ENCODE measurements at places on chromosomes 13 and 19.

- no peak for DNase-seq
These were observed 8.7 kb upstream of the SERPINE3 start for GRCh38 chr13:51330791-51331190.

- no peak for DNase-seq
These were observed 3.5 kb downstream of the SPACA6 start for GRCh38 chr19:51696606-51697005.

DNA sequence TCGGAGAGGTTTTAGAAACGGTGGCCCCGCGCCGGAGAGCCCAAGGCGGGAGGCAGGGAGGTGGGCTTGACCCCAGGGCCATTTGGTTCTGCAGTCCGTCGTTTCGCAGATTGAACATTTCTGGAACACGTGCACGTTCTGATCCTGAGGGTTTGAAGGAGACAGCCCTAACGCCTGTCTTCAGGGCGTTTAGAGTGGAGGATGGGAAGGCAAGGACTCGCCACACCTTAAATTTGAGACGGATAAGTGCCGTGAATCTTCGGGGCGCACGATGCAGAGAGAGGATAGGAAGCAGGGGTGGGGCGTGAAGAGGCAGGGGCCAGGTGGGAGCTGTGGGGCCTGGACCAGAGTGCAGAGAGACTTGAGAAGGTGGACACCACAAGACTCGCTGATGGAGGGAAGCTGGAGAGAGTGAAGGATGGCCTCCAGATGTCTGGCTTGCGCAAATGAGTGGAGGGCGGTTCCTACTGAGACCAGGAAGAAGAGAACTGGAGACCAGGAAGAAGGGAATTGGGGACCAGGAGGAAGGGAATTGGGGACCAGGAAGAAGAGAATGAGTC is 804 bp upstream of the MIER2 start:
- no peak for DNase-seq

DNA sequence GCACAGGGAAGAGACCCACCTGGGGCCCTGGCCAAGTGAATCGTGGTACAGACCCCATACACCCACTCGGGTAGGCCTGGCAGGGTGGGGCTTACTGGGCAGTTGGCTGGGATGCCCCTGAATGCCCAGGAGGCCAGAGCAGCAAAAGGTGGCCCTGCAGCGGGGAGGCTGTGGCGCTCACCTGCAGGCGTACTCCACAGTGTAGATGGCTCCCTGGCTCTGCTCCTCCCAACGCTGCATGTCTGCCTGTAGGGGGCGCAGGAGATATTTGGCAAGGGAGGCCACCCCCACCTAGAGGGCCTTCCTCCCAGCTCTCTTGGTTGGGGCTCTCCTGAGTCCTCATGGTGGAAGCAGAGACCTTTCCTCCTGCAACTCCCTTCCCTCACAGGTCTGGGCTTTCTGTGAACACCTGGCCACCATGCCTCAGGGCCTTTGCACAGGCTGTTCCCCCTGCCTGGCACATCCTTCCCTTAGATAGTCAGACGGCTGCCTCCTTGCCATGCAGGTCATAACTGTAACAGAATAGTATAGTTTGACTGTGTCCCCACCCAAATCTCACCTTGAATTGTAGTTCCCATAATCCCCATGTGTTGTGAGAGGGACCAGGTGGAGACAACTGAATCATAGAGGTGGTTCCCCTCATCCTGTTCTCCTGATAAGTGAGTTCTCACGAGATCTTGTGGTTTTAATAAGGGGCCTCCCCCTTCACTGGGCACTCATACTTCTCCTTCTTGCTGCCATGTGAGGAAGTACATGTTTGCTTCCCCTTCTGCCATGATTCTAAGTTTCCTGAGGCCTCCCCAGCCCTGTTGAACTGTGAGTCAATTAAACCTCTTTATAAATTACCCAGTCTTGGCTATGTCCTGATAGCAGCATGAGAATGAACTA is 5.9 kb downstream of the BORCS8 start:
- peak; percentile 40 for DNase-seq

DNA sequence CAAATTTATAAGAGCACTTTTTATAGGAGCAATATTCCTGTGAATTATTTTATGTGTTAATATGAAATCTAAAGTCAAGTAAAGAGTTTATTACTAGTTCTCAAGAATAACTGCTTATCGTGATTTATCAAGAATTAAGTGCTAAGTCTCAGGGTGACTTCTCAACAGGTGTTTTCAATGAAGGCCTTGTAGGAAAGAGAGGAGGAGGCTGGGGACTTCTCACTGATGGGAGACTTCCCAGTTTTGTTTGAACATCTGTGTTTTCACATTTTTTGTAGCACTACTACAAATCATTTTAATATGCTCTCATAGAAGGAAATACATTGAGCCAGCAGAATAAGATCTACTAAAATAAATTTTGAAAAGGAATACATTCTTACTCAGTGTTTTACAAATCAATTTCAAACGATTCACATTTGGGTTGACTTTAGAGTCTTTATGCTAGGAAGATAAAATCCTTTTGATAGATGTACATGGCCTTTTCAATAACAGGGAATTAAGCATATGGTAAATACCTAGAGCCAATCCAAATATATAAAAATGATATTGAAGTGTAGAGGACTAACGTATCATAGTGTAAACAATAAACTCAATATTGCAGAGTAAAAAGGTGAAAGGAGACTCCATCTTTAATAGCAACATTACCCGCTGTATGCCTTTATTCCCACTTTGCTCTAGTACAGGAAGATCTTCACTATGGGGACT is 6.8 kb downstream of the PCDH17 start:
- no peak for DNase-seq

DNA sequence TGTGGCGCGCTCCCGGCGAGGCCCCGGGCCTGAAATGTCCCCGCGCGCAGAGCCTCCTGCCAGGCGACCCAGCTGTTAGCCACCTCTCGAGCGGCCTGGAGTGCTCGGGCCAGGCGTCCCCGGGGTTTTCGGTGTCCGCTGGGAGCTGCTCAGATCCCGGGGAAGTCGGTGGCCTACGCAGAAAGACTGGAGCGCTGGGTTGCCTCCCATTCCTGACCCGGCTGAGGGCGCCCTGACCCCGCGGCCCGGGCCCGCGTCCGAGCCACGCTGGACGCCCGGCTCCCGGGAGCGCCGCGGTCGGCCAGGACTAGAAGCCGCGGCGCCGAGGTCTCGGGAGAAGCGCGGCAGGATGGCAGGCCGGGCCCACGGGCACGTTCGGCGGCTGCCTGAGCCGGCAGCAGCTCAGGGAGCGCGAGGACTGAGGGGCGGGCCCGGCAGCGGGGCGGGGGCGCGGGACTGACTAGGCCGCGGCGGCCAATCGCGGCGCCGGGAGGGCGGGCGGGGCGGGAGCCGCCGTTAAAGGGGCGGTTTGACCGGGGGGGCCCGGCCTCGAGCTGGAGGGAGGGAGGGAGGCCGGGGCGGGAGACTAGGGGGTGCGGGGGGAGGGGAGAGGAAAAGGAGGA is 1.3 kb upstream of the ZIC2 start:
- peak; percentile 39 for DNase-seq

- no peak for DNase-seq
These were observed 51.9 kb upstream of the C1QTNF9B start for GRCh38 chr13:23949200-23949599.

DNA sequence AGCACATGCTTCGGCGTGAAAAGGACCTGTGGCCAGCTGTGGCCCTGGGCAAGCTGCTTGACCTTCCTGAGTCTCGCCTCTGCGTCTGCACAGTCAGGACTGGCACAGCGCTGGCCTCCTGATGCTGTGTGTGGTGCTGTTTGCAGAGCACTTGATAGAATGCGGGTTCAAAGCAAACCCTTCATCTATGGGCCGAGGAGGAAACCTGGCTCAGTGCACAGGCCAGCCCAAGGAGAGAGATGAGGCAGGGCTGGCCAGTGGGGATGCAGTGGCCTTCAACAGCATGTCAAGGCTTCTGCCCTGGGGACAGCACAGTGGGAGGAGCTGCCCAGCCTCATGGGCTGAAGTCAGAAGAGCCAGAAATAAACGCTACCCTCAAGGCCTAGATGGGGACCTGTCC is 21.3 kb upstream of the VSTM2B start:
- DNase-seq = no peak

DNA sequence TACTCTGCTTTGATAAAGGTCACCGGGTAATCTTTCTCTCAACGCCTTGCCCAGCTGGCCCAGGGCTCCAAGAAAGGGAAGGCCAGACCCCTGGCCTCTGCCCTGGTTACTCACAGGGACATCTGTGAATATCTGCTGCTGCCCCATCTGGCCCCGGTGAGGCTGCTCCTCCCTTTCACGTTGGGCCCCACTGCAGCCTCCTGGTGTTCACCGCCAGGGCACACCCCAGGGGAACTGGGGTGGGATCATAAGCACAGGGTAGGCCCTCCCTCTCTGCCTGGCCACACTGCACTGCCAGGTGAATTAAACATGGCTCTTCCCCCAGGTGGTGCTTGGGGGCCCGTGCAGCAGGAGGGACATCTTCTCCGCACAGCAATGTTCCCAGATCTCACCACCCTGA is 12.7 kb downstream of the LAIR1 start:
- DNase-seq = no peak

- DNase-seq = no peak
These were observed 11.5 kb upstream of the ACOD1 start for GRCh38 chr13:76936763-76937162.

GRCh38 chr19:18899624-18900560 is 3.9 kb upstream of the CERS1 start:
- DNase-seq = no peak

GRCh38 chr13:96454466-96454865 is 364.6 kb downstream of the HS6ST3 start:
- no peak for DNase-seq

DNA sequence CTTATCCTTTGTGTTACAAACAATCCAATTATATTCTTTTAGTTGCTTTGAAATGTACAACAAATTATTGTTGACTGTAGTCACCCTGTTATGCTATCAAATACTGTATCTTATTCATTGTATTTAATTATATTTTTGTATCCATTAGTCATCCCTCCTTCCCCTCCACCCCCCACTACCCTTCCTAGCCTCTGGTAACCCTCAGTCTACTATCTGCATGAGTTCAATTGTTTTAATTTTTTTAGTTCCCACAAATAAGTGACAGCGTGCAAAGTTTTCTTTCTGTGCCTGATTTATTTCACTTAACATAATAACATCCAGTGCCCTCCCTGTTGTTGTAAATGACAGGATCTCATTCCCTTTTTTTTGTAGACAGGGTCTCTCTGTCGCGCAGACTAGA is 4.5 kb downstream of the SAE1 start:
- DNase-seq = no peak

GRCh38 chr19:5154129-5154798 is 185.4 kb downstream of the KDM4B start:
- no peak for DNase-seq

DNA sequence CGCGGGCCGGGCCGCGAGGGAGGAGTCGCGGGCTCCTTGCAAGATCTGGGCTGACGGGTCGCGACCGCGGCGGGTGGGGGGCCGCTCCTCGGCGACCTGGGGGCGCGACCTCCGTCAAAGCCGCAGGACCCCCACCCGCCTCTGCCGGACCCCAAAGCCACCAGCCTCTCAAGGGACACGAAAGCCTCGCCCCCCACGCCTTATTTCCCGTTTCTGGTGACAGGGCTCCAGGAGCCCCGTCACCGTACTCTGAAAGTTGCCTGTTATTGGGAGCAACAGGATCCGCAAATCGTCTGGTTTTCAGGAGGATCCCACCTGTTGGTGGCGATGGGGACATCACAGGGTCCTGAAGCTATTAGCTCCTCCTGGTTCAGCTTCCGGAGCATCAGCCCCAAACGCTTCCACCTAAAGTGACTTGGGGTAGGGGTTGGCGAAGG is 530 bp downstream of the MAU2 start:
- no peak for DNase-seq

GRCh38 chr13:103140001-103140671 is 73.9 kb upstream of the SLC10A2 start:
- DNase-seq = no peak

DNA sequence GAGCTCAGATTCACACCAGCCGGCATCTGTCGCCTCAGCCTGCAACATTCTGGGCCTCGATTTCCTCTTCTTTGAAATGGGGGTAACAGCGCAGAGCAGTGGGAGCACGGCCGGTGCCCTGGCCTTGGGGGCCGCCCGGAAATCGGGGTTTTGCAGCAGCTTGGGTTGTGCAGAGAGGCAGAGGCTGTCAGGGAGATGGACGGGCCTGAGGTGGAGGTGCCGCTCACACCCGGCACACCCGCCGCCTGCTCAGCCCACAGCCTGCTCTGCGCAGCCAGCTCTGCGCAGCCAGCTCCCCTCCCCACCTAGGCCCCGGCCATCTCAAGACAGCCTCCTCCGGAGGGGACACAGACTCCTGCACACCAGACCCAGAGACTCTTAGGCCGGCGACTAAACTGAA is 10.6 kb downstream of the KLF2 start:
- no peak for DNase-seq

DNA sequence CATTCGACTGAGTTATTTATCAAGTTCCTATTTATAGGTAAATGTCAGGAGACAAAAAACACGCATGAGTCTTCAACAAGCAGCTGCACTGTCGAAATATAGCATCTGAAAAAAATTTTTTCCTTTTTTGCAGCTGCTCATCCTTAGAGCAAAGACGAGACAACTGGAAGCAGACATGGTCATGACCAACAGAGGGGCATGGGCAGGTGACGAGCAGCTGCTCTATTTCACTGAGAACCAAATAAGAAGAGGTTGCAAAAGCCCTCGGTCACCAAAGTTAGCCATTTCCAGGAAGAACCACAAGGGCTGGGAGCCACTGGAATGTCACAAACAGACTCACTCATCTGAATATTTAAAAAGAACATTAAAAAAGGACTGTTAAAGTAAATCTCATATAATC is 22.2 kb downstream of the SOHLH2 start:
- no peak for DNase-seq

GRCh38 chr13:38262211-38262610 is 87.4 kb upstream of the UFM1 start:
- DNase-seq = no peak

- no peak for DNase-seq
These were observed 7.2 kb downstream of the VASP start for GRCh38 chr19:45514376-45515051.

- DNase-seq = no peak
These were observed 194.1 kb downstream of the NUFIP1 start for GRCh38 chr13:44795176-44795575.

DNA sequence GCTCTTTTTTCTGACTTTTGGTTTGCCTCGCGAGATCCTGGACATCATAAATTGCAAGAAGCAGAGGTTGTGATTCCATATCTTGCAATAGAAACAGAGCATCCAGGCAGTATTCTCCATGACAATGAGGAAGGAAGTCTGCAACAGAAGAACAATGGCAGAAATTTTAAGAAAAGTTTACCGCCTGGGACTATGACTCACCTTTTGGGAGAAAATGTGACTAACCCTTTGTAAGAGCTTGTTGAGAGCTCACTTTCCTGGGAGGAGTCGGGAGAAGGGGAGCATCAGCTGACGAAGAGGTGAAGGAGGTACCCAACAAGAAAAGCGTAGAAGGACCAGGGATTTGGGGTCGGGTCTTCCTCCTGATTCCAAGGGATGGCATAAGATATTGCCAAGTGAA is 34.3 kb upstream of the TNFSF11 start:
- DNase-seq = no peak

GRCh38 chr19:33442706-33443105 is 69.2 kb downstream of the CEBPG start:
- DNase-seq = no peak
